ENCODE measurements at places on chromosomes 6 and 20.

DNA sequence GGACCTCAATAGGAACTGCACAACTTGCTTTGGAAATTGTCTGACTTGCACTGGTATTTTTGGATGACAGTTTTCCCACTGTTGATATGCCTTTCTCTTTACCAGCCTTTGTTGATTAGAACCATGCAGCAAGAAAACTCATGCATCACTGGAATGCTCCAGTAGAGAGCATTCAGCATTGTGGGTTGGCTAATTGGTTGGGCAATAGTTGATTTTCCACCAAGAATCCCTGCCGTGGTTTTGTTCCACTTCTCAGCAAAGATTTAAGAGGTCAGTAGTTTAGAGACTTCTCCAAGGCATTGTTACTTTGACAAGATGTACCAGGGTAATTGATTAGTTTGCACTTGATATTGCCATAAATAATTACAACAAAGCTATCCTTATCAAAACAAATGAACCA, 260.0 kb downstream of the DHX35 start:
- DNase-seq = no peak

DNA sequence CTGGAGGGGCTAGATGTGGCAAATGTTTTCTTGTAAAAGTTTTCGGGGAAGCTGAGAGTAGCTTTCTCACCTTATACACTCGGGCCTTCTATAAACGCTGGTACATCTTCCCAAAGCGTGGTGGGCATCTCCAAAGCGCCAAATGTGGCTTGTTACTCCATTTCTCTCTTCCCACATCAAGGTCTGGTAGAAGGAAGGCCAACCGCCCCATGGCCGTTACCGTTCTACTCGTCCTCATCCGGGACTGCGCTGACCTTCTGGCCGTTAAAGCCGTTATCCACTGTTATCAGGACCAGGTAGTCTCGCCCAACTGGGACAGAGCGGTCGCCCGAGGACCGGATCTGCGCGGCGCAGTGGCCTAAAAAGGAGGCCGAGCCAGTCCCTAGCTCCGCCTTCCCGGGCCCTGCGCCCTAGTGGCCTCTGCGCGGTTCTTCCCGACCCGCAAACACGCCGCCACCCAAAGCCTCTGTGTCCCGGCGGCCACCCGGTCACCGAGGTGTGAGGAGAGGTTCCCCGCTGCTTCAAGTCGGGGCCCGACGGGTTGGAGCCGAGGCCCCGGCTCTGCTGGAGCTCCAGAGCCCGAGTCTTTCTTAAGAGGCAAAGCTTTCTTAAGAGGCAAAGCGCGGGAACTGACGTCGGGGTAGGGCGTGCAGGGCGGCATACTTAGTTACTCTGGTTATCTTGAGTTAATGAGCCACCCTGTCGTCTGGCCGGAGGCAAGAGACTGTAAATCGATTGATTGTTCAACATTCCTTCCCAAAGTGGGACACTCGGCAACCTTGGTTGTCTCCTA, 90.5 kb downstream of the GPX5 start:
- peak; percentile 60 for DNase-seq

DNA sequence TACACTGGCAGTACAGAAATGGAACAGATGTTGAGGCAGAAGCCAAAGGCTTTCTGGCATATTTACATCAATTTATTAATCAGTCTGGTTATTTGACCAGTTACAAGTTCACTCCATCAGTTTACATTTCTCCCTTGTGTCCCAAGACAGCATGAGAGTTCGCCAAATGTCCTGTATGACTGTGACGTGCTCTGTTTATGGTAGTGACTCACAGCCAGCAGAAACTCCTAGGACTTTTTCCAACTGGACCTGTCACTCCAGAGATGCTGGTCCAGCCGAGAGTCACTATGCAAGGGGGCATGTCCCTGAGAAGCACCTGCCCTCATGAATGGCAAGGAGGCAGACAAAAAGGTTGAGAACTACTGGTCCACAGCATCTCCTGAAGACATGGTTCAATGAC, 160.0 kb downstream of the LRFN2 start:
- DNase-seq = no peak

- DNase-seq = no peak
Observed at GRCh38 chr20:51562332-51563173, 20.0 kb upstream of the NFATC2 start.

GRCh38 chr20:17482536-17482935, 48.6 kb downstream of the BFSP1 start:
- DNase-seq = no peak

- no peak for DNase-seq
Observed at GRCh38 chr20:3934624-3935023, 45.4 kb downstream of the PANK2 start.

- DNase-seq = no peak
Observed at GRCh38 chr6:2708456-2708855, 42.3 kb downstream of the MYLK4 start.

GRCh38 chr6:119445666-119446065, 96.1 kb upstream of the MAN1A1 start:
- no peak for DNase-seq

DNA sequence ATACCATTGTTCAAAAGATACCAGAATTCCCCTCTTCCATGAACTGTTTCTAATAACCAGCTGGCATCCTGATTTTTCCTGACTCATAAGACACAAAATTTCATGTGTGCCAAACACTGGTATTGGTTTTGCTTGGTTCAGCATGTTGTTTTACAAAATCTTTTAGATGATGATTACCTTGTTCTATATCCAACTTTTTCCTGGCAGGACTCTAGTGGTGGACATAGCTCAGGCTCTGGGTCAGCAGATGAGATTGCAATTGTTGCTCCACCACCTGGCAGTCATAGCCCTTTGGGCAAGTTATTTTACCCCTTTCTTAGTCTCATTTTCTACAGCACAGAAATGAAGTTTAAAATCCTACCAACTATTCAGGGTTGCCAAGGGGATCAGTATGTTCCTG, 6.2 kb downstream of the TRIM38 start:
- DNase-seq = no peak

DNA sequence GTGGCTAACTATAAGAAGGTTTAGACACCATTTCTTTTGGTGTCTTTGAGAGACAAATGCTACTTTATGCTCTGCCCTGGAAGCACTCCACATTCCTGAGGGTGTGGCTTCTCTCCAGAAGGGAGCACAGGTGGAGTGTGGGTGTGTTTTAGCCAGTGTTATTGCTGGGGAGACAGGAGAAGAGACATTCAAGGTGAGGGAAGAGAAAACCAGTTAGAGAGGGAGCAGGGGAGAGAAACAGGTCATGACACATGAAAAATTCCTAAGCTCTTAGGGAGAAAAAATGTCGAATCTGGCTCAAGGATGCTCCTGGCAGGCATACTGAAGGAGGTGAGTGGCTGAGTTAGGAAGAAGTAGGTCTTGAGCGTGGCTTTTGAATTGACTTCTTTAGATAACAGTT, 292.8 kb downstream of the CLIC5 start:
- no peak for DNase-seq

- no peak for DNase-seq
Observed at GRCh38 chr6:31559606-31559957, 12.2 kb downstream of the NFKBIL1 start.

- no peak for DNase-seq
Observed at GRCh38 chr20:52012079-52012478, 179.5 kb downstream of the ZFP64 start.

- no peak for DNase-seq
Observed at GRCh38 chr20:43186312-43186711, 3.4 kb downstream of the PTPRT start.

DNA sequence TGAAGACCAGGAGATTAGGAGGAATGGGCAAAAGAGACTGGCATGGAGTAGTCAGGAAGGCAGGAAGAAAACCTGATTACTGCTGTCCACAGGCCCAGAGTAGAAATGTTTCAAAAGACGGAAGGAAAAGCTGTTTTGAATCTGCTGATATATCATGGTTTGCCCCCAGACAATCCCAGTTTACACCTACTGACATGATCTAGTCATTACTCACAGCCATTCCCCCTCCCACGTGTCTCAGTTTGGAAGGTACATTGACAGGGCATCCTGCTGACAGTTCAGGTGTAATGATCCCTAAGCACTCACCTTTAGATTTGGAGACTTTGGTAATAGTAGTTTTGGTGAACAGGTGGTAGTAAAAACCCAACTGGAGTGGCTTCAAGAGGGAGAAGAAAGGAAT, 9.8 kb upstream of the TXNDC5 start:
- no peak for DNase-seq

- no peak for DNase-seq
Observed at GRCh38 chr6:156773935-156774852, 3.0 kb upstream of the ARID1B start.

- no peak for DNase-seq
Observed at GRCh38 chr6:338815-339262, 46.6 kb downstream of the DUSP22 start.

DNA sequence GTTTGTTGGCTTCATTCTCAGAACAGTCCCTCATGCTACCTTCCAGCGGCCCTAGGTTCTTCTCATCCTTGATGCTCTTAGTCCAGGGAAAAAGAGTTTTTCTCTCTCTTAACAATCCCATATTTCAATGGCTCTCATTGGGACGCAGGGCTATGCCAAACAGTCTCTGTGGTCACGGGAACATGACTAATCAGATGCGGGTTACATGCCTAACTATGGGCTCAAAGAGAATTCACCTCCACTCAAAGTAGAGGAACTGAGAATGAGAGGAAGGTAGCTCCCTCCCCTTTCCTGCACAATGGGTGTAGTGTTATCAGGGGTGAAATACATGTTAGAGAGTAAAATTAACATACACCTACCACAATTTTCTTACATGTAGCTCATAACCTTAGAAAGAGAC, 18.1 kb upstream of the ATRN start:
- DNase-seq = peak; percentile 21

DNA sequence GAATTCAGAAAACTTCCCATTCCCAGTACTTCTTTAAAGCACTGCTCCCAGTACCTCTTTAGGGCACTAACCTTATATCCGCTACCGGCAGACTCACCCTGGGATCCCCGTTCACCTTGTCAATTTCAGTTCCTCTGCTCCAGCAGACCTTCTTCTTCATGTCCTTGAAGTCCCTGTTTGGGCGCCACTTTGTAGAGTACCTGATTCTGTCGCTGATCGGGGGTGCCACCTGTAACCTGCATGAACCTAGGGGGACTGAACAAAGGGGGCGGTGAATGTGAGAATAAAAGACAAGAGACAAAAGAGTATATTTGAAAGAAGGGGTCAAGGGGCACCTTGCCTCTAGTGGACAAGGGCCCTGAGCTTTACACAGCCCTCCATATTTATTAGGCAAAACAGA, 4.9 kb upstream of the GINS1 start:
- no peak for DNase-seq

DNA sequence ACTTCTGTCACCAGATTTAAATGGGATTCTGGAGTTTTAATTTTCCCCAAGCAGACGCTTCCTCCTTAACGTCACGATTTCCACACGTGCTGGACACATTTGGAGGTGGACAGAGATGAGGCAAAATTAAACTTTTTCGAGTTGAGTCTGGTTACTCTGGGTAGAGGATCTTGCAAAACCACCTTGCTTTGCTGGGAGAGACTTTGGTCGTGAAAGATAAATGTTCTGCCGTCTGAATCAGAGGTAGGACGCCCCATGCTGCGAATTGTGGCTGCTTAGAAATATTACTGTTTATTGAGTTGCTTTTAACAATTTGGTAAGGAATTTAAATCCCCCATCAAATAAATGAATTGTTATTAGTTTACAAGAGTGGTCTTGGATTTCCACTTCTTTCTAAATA, 46.8 kb downstream of the CTCFL start:
- DNase-seq = no peak

DNA sequence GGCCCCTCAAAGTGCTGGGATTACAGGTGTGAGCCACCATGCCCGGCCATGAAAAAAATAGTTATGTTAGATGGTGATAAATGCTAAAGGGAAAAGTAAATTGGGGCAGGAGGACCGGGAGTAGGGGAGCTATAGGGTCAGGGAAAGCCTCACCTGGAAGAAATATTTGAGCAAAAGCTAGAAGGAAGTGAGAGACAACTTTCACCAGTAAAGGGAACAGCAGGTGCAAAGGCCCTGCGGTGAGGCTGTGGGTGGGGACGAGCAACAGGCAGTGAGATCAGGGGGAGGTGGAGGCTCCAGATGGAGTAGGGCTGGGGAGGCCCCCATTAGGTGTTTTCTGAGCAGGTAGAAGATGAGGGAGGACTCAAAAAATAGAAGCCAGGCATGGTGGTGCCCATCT, 16.0 kb downstream of the BCAS4 start:
- no peak for DNase-seq

GRCh38 chr20:63162206-63162795, 53.6 kb downstream of the YTHDF1 start:
- DNase-seq = no peak

DNA sequence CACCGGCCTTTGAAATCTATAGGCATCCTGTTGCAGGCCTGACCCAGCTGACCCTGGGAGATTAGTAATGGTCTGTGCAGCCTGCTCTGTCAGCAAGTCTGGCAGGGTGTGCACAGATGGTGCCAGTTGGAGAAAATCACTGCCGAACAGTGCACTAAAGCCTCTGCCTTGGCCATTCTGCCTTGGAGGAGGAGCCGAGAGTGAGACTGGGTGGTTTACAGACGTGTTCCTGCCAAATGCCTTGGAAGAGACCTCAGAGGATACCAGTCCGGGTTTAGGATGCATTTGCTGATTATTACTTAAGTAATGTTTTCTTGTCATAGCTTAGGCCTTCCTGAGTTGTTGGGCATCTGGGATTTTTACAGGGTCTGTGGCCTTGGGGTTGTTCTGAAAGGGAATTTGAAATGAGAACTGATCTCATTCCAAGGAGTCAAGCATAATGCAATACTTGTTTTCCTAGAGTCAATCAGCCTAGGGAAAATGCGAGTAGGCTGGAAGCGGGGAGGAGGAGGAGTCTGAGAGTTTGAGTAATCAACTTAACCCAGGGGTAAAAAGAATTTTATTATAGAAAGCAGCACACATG, 292.1 kb downstream of the SOX4 start:
- DNase-seq = no peak

DNA sequence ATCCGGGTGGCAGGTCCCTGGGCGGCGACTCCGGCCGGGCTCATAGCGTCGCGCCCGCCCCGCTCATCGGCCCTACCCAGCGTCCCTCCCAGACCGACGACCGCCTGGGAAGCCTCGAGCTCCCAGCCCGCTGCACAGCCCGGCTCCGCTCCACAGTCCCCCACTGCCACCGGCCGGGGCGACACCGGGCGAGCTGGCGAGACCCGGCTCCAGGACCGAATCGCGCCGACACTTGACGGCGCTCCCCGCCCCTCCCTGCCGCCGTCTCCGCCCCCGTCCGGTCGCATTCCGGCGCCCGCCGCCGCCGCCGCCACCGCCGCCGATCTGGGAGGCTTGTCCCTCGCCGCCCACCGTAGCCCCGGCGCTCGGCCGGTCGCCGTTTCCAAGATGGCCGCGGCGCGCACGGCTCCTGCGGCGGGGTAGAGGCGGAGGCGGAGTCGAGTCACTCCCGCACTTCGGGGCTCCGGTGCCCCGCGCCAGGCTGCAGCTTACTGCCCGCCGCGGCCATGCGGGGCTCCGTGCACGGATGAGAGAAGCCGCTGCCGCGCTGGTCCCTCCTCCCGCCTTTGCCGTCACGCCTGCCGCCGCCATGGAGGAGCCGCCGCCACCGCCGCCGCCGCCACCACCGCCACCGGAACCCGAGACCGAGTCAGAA, at the start of gene MAP3K4:
TSS of gene MAP3K4 (plus strand) at position 364 of the 655 bp plus-strand sequence. CDS start at position 527, 163 bp downstream.
- peak; percentile 89 for DNase-seq

GRCh38 chr20:1894471-1894950, 696 bp upstream of the SIRPA start:
- peak; percentile 87 for DNase-seq

GRCh38 chr6:55705451-55706440, 126.8 kb upstream of the HMGCLL1 start:
- no peak for DNase-seq
